LoVo (cell line): ENCODE measurements at places on chromosomes 4 and X.

GRCh38 chr4:5470318-5471198 is 237.8 kb downstream of the EVC2 start:
- no peak for DNase-seq

GRCh38 chrX:29662759-29663503 is 552.4 kb upstream of the MAGEB2 start:
- peak; percentile 71 for DNase-seq

GRCh38 chr4:57877047-57877458 is 766.9 kb upstream of the IGFBP7 start:
- DNase-seq = no peak

DNA sequence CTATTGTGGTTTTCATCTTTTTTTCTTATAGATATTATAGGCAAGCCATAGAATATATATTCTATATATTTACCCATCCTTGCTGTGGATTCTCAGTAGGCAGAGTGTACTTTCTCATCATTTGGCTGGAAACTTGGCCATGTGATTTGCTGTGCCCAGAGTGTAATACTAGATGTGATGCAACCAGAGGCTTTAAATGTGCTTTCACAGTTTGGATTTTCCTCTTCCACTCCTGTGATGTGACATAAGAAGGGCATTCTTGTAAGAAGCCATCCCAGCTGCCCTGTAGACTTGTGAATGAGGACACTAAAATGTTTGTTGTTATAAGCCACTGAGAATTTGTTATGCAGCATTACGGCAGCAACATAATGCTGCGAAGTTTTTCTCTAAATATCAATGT is 10.4 kb upstream of the HPGDS start:
- no peak for DNase-seq

DNA sequence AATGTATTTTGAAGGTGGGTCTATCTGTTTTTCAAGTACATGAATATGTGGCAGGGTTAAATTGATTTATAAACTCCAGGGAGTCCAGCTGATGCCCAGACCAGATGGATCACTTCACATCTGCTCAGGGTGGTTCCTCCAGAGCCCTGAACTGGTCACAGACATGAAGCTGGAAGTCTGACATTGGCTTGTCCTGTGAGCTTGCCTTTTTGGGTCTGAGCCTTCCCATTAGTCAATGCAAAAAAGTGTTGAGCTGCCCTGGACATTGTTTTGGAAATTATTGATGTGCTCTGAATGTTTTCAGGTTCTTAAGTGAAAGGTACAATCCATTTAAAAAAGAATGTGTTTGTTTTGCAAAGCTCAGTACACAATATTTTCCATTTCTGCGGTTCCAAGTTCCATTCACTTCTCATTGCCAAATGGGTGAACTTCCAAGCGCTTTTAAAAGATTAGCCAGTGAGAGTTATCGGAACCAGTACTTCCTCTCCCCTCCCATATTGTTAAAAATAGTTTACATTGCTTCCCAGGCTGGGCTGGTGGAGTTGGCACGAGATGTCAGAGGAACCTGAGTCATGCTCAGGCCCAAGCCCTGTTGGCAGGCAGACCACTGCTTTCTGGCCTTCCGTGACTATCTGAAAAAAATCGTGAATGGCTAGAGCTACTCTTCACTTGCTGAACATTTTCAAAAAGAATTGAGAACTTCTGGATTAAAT is 52.1 kb downstream of the PDGFRA start:
- peak; percentile 27 for DNase-seq

- DNase-seq = no peak
Measured at GRCh38 chr4:109691411-109691920, 11.8 kb downstream of the CASP6 start.

GRCh38 chr4:158777423-158778155 is 8.8 kb downstream of the FNIP2 start:
- no peak for DNase-seq

DNA sequence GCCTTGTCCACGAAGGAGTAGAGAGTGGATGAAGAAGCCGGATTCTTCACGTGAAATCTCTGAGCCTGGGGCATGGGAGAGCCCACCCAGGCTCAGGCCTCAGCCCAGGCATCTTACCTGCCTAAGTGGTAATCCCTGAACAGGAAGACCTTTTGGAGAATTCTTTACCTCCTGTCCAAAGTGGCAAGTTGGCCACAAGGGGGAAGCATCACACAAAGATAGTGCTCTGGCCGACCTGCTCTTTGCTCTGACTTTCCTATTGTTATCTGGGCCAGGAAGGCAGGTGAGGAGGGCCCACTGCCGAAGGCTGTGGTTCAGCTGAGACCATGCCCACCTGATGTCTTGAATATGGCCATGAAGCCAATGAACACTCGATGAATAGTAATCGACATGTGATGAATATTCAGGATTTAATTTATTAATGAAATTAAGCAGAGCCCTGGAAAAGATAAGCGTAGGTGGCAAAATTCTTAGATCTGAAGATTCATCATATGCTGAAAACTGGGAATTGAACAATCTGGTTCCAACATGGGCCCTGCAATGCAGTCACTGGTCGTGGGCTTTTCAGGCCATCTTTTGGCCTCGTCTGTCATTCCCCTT is 93.8 kb downstream of the PDGFRA start:
- DNase-seq = peak; percentile 72

- no peak for DNase-seq
Measured at GRCh38 chr4:81482326-81482725, 10.6 kb upstream of the RASGEF1B start.

DNA sequence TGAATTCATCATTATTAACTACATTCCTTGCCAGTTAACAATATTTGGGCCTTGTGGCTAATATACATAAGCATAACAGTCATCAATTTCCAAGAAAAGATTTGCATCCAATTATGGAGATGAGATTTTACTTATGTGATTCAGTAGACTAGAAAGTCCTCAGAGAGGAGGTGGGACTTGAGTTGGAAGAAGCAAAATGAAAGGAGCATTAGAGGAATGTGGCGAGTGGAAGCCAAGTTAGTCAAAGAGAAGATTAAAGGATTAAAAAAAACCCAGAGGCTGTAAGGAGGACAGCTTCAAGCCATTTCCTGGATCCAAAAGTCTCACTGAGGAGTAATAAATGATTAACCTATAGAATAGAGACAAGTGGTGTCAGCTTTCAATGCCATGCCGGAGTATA is 1099.4 kb upstream of the IGFBP7 start:
- DNase-seq = no peak

DNA sequence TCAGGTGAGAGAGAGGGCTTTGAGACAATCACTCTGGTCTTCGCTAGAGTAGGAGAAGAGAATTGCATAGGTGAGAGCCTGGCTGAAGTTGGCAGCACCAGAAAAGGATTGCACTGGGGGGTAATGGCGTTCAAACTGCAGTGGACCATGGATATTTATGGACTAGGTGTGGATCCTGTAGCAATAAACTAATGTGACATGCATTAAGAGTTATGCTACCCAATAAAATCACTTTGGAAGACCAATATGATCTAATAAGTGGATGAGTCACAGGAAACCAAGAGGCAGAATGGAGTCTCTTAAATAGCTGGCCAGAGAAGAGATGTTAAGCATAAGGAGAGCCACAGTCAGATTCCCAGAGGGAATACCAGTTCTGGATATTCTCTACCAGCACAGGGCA is 259.8 kb downstream of the FBXO8 start:
- DNase-seq = no peak

GRCh38 chr4:10305816-10306215 is 151.4 kb downstream of the ZNF518B start:
- DNase-seq = no peak

DNA sequence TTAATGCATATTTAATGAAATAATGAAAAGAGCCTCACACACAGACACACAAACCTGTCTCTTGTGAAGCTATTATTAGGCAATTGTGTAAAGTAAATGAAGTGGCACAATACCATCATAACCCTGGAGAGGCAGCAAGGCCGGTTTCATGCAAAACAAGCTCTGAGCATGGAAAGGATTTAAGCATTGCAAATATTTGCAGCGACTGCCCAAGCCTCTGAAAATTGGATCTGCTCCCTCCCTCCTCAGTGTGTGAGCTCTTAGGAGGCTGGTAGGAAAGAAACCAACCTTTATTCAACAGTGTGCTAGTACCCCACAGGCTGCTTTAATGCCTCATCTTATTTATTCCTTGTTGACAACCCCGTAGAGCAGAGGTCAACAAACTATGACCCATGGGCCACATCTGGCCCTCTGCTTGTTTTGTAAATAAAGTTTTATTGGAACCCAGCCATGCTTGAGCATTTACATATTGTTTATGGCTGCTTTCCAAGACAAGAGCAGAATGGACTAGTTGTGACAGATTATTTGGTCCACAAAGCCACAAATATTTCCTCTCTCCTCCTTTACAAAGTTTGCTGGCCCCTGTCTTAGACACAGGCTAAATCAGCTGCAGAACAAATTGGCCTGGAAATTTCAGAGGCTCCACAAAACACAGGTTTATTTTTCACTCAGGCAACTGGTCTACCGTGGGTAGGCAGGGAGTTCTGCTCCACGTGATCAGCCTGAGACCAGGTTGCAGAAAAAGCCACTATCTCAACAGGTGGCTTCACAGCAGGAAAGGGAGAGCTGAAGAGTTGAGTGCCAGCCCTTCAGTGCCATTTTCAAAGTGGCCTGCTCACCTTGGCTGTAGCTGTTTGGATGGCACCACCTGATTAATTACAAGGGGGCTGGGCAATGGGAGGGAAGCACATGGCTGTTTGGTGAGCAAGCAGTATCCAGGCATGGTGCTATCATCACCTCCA is 16.8 kb downstream of the RS1 start:
- no peak for DNase-seq

DNA sequence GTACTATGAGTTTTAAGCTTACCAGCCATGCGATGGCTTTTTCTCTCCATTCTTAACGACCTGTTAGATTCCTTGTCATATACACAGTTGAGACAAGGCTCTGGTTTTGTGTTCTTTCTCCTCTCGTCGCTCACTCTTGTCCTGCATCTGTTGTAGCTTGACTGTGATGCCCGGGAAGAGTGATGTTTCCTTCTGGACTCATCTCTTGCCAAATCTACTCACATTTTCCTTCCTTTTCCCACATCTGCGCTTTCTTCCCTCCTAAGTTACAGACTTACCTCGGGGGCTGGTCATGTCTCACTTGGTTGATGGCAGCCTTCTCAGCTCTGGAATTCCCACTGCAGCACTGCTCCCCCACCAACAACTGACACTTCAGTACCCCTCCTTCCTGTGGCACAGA is 4.8 kb upstream of the MAP7D3 start:
- DNase-seq = no peak

GRCh38 chrX:66163849-66164411 is at the start of gene HEPH:
TSS of gene HEPH (plus strand) at chrX:66164247. CDS start at chrX:66170571, 6,324 bp downstream.
- DNase-seq = peak; percentile 28

GRCh38 chr4:15652841-15653240 is 2.3 kb downstream of the FBXL5 start:
- DNase-seq = no peak

GRCh38 chr4:185142912-185143600 is at the start of gene SLC25A4:
TSS of gene SLC25A4 (plus strand) at chr4:185143266. CDS start at chr4:185143373, 107 bp downstream.
- peak; percentile 91 for DNase-seq

DNA sequence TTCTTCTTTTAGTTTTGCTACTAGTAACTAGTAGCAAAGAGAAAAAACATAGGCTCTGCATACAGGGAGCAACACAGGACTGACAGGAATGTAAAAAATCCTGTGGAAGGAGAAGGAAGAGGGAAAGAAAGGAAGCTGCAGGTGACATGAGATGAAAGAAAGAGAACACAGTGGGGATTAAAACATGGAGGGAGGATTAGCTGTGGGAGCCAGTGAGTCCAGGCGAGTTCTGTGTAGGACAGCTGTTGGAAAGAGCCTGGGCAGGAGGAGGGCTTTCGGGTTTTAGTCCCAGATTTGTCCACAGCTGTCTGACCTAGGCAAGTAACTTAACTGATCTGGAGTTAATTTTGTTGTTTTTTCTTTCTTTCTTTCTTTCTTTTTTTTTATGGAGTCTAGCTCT is 21.6 kb downstream of the CCNG2 start:
- DNase-seq = no peak

DNA sequence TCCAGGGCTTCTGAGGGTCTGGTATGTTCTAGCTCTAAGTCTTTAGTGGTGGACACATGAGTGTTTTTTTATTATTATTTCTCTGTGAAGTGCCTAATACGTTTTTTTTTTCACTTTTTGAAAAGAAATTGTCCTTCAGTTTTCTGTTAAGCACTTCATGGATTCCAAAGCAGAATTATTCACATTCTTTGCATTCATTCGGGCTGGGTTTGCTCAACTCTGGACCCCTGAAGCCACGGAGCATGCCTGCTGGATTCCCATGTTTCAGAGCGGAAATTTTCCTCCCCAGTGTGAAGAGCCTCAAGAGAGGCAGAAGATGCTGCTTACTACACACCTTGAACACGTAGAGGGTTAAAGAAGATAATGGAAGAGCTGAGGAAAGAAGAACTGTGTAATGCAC is 107.5 kb downstream of the EGF start:
- DNase-seq = no peak

GRCh38 chrX:24260842-24261550 is 52.9 kb downstream of the SUPT20HL2 start:
- no peak for DNase-seq

GRCh38 chr4:7634661-7635251 is 200.0 kb upstream of the PSAPL1 start:
- DNase-seq = no peak

- no peak for DNase-seq
Measured at GRCh38 chr4:45004847-45005565, 278.6 kb upstream of the GNPDA2 start.

DNA sequence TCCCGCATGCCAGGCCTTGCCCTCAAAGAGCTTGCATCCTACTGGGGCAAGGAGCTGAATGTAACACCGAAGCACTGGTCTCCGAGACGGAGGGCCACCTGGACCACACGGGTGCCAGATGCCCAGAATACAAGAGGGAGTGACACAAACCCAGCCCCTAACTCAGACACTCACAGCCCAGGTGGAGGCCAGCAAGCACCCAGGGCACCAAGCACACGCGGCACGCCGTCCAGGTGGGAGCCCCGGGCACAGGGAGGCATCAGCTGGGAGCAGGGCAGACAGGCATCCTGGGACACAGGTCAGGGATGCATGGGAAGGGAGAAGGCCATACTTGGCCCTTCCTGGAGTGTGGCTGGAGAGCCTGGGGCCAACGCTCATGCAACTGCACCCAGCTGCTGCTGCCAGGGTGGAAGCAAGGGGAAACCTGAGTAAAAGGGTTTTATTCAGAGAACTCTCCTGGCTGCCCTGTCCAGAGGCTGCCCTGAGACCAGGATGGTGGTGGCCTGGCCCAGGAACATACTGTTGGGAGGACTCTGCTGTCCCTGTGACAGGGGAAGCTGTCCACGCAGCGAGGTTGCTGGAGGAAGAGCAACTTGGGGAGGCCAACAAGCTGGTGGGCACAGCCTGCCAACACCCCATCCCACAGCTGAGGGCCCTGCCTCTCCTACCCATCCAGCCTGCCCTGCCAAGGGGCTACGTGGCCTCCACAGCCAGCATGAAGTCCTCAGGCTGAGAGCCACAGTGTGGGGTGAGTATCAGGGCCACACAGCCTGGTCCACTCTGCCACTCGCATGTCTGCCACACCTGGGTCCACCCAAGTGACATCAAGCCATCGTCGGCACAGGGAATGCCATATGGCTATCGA is 22.2 kb upstream of the PPP2R2C start:
- DNase-seq = no peak

GRCh38 chr4:33316033-33316432 is 2595.9 kb downstream of the PCDH7 start:
- DNase-seq = no peak
